NCI-H2081 (cell line): ENCODE measurements at places on chromosomes 12 and 14.

GRCh38 chr14:61668282-61668681 is 27.0 kb upstream of the HIF1A start:
- no peak for DNase-seq

DNA sequence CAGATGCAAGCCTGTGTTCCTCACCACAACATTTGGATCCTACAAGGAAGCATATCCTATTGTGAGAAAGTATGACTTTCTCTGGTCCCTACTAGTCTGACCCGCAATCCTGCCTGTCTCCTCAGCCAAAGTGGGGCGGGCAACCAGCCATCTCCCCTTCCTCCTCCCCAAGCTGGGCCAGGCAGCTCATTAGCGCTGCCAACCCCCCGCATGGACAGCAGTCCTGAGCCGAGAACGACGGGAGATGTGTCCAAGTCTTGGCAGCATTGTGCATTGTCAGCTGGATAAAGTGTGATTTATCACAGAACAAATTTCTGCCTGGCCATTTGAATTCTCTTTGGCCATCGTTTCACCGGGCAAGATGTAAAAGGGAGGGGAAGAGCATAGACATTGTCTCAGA is 139.4 kb downstream of the SLC15A4 start:
- no peak for DNase-seq

- no peak for DNase-seq
Measured at GRCh38 chr14:39154594-39155189, 15.4 kb downstream of the TRAPPC6B start.

DNA sequence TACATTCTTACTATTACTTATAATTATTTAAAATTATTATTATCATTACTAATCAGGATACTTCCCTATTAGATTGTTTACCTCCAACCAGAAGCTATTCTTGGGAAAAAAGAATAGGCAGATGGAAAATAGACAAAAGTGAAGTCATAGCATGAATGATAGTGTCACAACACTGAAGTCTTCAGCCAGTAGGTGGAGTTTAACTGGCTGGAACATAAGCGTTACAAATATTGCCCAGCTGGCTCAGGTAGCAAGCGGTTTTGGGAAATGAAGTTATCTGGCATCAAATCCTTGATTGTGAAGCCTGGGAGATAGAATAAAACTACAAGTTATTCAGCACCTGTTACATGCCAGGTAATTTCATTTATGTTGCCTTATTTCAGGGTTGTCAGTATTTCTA is 762.9 kb downstream of the C12orf50 start:
- no peak for DNase-seq

- DNase-seq, result no peak
Measured at GRCh38 chr12:104902125-104902524, 56.0 kb downstream of the SLC41A2 start.

DNA sequence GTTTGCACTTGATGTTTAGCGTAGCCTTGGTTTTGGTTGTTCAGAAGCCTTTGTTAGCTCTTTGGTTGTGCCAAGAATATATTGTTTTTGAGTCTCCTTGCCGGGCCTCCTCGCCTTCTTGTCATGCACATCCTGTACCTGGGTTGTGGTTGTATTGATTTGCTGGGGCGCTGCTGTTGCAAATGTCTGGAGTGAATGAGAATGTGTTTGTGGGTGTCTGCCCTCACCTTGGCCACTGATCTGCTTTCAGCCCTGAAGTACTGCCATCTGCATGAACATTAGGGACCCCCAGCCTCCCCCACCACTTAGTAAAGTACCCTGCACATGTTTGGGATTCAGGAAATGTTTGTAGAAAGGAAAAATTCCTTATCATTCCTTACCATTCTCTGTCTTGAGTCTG is 16.5 kb downstream of the PRKCH start:
- no peak for DNase-seq

- DNase-seq, result no peak
Measured at GRCh38 chr12:34287437-34287836, 265.1 kb downstream of the ALG10 start.

DNA sequence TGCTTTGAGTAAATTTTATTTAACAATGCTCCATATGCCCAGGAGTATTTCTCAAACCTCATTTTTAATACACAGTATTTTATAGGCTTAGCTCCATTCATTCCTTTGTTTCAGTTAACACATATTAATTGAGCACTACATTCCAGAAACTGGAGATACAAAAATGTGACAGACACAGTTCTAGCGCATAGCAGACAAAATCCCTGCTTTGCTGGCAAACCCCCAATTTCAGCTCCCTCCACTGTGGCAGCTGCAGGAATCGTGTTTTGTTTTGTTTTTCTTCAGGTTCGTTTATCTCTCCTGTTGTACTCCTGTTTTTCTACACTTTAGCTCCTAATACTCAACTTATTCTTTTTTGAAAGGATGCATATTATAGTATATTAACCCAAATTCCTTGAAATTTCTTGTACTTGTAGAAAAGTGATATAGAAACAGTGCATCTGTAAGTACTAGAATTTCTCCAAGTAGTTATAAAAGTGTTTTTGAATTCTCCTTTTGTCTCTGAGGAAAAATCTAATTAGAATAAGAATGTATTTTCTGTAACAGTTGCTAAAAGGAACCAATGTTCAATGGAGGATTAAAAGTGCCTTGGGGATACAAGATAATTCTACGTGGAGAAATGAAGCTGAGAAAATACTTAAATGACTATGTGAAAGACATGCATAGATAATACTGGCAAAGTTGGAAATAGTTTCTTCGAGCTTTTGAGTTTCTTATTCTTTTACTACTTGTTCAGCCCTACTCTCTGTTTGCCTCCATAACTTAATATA is 6.4 kb upstream of the RAB21 start:
- DNase-seq, result no peak

DNA sequence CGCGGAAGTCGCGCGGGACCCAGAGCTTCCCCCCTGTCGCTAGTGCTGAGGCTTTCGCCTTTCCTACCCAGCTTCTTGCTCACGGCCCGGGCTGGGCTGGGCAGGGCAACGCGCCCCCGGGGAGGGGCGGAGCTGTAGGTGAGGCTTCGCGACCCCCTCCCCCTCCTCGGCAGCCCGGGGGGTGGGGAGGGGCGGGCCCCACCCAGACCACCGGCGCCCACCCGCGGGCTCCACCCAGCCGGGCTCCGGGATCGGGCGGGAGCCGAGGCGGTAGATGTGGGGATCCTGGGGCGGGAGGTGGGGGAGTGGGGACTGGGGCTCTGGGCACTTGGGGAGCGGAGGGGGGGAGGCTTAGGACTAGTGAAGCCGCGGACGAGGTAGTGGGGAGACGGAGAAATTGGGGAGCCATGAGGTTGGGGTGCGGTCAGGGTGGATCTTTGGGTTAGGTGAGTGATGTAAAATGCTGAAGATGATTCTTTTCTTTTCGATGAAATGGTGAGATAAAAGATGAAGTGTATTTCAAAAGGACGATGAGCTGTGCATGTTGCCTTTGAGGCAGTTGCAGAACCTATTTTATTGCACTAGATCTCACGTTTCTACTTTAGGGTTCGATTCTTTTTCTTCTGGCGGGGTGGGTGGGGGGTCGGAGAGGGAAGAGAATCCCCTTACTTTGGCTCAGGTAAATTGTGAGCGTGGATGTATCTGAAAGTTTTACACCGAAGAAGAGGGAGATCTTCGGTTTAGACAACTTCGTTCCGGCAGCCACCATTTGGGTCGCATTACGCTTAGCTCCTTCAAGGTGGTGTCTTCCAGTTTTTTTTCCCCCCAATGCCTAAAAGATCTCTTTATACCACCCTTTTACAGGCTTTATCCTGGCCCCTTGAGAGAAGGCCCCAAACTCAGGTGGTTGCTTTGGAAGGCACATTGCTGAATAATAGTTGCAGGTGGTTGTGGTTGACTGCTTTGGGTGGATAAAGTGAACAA is 619 bp downstream of the ERC1 start:
- peak; percentile 80 for DNase-seq

DNA sequence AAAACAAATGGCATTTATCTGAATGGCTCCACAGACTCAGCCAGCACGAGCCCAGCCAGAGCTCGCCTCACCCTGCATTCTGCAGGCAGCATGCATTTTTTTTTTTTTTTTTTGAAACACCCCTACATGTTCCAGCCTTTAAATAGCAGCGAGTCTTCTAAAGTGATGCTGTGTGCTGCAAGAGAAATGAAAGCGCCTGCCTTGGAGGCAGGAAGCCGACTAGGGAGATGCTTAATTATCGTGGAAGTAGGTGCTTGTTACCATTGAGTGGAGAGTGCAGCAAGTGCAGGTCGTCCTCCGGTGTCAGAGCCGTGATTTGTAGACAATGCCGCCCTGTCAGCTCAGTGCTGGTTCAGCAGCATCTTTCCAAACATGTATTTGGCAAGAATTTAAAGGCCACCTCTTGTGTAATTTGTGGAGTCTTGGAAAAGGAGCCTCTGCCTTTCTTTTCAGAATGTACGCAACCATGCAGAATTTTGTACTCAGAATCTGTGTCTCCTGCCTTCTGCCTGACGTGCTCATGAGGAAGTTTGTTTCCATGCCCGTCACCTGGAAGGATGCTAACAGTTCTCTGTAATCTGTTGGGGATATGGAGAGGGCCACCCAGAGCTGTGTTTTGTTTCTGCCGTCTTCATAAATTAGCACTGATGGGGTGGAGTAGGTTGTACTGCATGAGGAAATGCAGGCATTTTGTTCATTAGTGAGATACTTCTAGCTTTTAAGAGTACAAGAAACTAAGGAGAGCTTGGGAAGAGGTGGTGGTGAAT is 345.9 kb upstream of the RGS6 start:
- peak; percentile 55 for DNase-seq

DNA sequence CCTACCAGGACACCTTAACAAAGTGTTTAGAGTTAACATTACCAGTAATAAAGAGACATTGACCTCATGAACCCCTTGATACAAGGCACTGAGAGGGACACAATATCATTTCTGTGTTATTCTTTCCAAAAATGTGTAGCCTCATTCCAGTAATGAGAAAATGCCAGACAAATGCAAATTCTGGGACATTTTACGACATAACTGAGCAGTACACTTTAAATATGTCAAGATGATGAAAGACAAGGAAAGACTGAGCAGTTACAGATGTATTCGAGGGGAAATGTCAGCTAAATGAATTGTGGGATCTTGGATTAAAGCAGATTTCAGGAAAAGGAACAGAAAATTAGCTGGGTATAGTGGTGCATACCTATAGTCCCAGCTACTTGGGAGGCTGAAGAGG is 255.6 kb downstream of the ERC1 start:
- DNase-seq, result no peak

GRCh38 chr12:65962921-65963861 is 138.9 kb downstream of the HMGA2 start:
- DNase-seq, result no peak

GRCh38 chr12:105595440-105595839 is 264.9 kb downstream of the C12orf75 start:
- no peak for DNase-seq

- DNase-seq, result no peak
Measured at GRCh38 chr12:104189915-104190555, 25.5 kb upstream of the TXNRD1 start.

DNA sequence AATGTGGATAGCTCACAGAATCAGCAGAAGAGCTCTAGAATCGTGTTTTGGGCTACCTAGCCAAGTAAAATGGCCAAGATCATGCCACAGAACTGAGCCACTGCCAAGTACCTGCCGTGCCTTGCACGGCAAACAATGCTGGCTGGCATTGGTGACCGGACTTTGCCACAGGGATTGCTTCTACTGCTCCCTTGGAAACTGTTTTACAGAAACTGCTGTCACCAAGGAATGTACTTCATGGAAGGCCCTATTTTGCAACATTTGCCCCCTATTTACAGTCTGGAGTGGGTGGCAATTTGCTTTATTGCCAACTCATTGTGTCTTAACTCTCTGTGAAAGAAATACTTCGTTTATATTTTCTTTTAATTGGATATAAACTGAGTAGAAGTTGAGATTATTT is 49.0 kb downstream of the BORCS5 start:
- DNase-seq, result peak; percentile 49

DNA sequence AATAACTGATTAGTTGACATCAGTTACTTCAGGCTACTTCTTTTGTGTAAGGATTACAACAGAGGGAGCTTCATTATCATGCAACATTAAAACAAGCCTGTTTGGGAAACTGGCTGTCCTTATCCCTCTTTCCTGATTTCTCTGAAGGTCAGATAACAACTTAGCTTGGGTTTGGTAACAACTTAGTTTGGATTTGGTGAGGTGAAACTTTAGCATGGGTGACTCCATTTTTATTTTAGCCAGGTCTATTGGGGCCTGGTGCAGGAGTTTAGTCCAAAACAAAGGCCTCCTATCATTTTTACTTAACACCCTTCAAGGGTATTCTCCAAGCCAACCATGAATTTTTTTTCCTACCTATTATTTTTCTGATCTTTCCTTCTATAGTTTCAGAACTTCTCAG is 1.1 kb upstream of the ZFYVE1 start:
- DNase-seq, result no peak

DNA sequence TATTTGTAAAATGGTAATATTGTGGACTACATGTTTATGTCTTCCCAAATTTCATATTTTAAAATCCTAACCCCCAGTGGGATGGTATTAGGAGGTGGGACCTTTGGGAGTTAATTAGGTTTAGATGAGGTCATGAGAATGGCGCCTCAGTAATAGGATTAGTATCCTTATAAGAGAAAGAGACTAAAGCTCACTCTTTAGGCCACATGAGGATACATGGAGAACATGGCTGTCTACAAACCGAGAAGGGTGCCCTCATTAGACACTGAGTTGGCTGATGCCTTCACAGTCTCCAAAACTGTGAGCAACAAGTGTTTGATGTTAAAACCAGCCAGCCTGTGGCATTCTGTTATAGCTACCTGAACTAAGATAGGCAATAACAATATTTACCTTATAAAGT is 58.3 kb upstream of the OTOGL start:
- no peak for DNase-seq

GRCh38 chr12:89783359-89784060 is 74.9 kb upstream of the ATP2B1 start:
- DNase-seq, result no peak

GRCh38 chr12:50621399-50622300 is 116.9 kb downstream of the DIP2B start:
- no peak for DNase-seq

DNA sequence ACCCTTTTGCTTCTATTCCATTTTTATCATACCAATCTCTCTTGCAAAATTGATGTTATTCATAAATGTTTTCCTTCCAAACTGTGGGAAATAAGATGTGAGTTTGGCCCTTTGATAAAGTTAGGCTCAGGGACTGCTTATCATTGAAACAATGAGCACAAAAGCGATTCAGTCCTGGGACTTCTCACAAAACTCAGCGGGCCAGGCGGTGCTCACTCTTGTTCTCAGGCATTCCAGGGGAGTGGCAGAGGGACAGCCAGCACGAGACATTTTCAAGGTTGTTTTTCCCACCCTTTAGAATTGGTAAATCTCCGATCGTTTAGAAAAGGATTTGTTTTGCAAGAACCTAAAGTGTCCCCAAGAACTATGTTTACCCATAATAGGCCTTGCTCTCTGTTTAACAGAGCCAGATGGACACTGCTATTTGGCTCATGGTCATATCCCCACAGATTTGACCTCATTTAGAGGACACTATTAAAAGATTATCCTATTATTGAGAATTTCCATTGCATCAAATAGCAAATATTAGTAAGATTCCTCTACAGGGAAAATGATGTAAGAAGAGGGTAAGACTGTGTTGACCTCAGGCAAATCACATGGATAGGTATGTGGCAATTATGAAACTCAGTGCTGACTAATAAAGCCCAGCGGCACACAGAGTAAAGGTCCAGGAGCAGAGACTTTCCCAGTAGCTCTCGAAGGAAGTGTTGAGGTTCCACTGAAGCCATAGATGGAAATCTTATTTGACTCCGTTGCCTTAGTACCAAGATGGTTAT is 102.7 kb upstream of the USP44 start:
- DNase-seq, result no peak
